Left renal pelvis (tissue), 4 donors: ENCODE measurements at places on chromosomes 3 and 15.

GRCh38 chr3:174495311-174495710 lies 363.8 kb upstream of the NAALADL2 start:
- no peak for DNase-seq

DNA sequence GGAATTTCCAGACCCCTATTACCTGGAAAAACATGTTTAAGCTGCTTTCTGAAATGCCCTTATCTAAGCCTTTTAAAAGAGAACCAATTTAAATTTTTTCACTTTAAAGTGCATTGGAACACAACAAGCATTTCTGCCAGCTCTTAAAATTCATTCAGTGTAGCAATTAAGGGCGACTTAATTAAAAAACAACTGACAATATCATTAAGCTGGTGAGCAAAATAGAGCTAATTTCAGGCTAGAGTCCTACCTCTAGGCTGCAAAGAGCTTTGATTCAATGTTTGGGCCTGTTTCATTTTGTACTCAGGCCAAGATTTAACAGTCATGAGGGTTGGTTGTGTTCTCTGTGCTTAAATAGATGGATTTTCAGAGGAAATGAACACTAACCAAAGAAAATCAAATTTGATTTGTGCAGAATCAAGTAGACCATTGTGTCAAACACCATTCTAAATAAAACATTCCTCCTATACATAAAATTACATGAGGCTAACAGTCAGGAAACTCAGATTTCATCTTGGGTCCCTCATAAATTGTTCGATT lies 114.6 kb downstream of the TMEM108 start:
- DNase-seq, result no peak

DNA sequence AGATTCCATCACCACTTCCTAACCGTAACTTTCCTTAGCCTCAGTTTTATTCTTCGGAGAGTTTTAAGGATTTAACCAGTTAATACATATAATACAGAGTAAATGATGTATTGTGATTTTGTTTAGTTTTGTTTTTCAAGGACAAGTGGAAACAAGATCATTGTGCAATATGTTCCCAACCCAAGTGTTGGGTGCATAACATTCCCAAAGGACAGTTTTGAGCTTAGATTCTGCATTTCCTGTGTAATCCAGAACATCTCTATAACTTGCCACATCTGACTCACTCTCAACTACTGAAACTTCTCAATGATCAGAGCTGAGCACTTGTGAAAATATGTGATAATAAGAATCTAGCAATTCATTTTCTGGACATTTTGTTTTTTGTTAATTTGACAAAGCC lies 466.1 kb upstream of the PPP2R3A start:
- no peak for DNase-seq

GRCh38 chr3:72329354-72329753 lies 518.9 kb downstream of the SHQ1 start:
- DNase-seq, result peak; percentile 73

DNA sequence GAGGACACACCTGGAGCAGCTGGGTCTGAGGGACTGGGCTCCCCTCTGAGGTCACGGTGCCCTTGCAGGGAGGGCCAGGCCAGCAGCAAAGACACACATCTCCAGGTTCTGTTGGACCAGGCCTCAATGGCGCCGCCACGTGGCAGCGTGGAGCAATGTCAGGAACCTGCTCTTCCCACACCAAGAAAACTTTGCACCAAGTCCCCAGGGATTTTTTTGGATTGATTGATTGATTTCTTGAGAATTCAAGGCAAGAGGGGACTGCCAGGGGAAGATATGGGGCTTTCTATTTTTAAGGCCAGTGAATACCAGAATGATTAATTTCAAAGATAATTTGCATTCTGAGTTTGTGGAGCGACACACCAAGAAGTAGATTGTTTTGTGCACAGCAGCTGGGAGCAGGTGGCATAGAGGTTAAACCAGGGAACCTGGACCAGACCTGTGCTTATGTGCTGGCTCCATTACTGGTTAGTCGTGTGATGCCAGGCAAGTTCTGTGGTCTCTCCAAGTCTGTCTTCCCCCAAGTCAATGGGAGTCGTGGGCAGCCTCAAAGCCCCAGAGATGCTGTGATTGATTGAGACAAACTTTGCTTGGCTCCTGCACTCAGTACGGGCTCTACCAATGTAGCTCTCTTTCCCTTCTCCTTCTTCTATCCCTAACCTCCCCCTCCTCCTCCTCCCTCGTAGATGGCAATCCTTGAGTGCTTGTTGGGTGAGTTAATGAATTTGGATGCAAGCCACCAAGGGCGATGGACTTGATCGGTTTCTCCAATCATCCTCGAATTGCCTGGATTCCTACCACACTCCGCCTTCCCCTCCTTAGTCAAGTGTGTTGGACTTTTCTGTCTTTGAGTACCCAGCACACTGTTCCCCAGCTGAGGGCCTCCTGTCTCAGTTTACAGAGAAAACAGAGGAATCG lies 96.2 kb upstream of the TRPM1 start:
- DNase-seq, result no peak

DNA sequence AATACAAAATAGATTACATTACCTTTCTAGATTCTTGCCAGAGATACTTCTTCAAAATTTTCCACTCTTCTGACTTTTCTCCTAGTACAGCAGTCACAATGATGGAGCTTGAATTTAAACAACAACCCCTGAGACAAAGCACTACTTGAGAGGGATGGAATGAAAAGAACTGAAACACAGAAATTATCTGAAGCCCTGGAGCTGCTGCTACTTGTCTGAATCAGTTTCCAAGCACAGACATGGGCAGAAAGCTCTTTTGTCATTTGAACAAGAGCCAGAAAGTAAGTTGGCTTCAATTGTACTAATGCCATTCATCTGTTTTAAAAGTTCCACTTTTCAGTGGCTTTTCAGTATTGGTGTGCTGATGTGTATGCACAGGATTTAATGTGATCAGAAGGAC lies 718.5 kb upstream of the ARPP21 start:
- no peak for DNase-seq
